ENCODE measurements at places on chromosomes 12 and 14.
A peak's percentile ranks its signal among the peaks of the same experiment; 100 is the strongest.

DNA sequence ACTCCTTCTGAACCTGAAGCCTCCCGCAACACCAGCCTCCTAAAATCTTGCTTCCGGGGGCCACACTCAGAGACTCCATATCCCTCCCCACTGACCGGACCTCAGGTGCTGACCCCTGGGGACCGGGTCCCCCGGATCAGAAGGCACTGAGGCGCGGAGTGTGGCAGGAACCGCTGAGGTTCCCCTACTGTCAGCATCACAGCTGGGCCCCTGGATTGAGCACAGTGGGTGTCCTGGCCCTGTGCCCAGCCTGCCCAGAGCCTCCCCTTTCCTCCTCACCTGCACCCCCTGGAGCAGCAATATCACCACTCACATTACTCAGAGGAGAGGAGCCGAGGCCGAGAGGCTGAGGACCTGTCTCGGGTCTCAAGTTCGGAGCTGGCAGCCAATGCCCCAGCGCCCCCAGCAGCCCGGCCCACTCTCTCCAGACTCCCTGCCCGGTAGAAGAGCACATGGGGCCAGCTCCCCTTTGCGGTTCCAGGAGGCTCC lies 101.2 kb upstream of the EIF5 start:
- DNase-seq = no peak

DNA sequence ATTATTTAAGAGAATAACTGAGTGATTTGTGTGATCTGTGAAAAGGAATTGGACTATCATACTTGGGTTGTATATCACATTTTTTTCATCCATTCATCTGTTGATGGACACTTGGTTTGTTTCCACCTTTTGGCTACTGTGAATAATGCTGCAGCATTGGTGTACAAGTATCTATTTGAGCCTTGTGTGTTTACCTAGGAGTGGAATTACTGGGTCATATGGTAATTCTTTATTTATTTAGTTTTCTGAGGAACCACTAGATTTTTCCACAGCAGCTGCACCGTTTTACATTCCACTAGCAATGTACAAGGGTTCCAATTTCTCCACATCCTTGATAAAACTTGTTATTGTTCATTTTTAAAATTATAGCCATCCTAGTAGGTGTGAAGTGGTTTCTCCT lies 56.1 kb downstream of the APAF1 start:
- DNase-seq = no peak

DNA sequence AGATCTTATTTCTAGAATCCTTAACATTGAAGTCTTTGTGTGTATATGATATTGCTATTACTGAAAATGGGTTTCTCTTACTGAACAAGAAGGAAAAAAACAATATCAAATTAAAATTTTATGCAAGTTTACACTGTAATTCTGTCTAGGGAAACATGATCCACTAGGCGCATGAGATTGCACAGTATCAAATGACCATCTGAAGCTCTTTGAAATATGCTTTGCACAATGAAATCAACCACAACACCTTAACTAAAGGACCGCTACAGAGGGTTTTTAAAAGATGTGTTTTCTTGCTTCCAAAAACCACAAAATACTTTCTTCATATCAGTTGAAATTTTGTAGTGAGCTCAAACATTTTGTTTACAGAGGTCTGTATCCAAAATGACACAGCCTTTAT lies 15.1 kb upstream of the KERA start:
- DNase-seq = no peak

DNA sequence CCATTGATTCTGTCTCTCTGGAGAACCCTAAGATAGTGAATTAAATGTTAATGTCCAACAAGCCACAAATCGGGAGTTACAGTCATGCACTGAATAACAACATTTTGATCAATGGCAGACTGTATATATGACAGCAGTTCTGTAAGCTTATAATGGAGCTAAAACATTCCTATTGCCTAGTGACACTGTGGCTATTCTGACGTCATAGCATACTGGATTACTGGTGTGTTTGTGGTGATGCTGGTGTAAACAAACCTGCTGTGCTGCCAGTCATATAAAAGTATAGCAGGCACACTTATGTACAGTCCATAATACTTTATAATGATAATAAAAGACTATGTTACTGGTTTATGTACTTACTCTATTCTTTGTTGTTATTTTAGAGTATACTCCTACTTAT lies 56.7 kb upstream of the BICD1 start:
- no peak for DNase-seq

GRCh38 chr12:52200086-52200780 lies 8.4 kb upstream of the KRT80 start:
- no peak for DNase-seq

DNA sequence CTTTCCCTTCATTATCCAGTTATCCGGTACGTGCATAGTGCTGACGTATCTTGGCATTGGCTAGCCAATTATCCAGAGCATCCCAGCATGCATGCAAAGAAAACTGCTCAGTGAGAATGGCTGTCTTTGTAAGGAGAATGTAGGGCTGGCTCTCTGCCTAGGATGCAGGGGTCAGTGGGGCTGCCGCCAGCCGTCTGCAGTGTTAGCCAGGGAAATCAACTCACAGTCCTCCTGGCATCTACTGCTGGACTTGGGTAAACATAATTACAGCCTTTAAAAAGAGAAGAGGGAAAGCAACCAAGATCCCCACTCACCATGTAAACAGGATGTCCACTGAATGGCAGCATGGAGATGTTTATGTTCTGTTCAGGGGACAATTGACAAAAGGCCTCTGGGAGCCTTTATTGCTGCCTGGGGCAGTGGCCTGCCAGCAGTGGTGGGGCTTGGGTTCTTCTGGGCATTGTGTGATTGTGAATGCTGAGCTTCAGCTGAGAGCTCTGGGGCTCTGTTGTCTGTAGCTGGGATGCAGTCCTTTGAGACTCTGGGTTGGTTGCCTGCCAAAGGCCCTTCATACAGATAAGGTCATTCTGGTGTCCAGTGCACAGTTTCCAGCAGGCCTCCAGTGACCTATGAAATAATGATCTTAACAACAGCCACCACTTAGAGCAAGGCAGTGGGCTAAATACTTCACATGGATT lies 121.8 kb downstream of the TBC1D30 start:
- no peak for DNase-seq

- no peak for DNase-seq
Measured at GRCh38 chr12:119686355-119686754, 18.4 kb downstream of the PRKAB1 start.

- no peak for DNase-seq
Measured at GRCh38 chr12:54273981-54274380, 5.9 kb downstream of the CBX5 start.

DNA sequence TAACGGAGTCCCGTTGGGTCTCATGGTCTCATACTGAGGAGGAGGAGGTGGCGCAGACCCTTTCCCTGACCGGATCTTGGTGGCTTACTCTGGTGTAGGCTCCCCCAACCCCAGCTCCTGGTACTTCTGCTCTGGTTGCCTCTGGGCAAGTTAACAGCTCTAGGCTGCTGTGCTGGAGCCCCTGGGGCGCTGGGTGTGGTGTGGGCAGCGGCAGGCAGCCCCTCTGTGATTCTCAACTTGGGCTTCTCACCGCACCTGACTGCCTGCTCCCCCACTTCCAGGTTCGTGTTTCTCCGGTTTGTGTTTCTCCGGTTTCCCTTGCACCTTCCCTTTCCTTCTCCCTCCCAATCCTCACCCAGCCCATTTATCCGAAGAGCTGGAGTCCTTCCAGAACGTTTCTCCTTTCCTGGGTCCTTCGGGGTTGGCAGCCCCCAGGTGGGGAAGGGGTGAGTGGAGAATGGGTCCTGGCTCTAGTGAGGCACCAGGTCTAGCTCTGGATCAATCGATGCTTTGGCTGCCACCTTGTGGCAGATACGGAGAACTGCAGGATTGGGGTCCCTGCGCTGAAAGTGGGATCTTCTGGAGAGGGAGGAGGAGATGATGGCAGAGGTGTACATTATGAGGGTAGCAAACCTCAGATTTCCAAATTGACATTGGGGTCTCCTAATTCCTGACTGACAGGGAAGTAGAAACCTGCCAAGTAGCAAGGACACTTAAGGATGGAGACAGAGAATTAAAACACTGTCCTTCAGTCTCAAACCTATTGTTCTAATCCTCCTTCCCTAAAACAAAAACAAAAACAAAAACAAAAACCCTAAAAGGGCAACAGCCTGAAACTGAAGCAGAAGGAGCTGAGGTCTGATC lies 8.3 kb downstream of the CISTR start:
- peak; percentile 62 for DNase-seq

GRCh38 chr14:92460541-92460915 lies 53.1 kb upstream of the RIN3 start:
- no peak for DNase-seq

- no peak for DNase-seq
Measured at GRCh38 chr12:93167841-93168492, 209.8 kb upstream of the NUDT4 start.

DNA sequence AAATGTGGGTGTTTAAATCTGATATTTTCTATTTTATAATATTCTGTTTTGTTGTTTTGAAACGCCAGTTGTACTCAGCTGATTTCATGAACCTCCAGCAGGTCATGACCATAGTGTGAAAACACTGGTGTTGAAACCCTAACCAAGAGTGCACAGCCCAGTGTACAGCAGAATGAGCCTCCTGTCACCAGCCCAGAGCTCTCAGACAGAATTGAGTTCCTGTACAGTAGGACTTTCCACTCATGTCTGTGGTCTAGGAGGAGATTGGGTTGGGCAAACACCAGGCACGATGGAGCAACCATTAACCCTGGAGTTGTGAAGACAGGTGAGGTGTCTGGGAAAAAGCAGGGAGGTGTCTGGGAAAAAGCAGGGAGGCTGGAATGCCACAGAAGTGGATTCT lies 908.8 kb downstream of the VRK1 start:
- DNase-seq = no peak

DNA sequence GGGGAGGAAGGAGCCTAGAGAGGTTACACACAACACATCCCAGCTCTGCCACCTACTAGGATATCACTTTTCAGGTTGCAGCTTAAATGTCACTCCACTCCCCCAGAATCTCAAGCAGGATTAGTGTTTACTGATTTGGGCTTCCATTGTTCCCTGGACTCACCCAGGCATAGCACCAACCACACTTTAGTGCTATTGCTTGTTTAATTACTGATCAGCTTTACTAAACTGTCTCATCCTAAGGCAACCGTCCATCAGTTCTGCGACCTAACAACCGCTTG lies 6.1 kb upstream of the KRT18 start:
- DNase-seq = no peak

DNA sequence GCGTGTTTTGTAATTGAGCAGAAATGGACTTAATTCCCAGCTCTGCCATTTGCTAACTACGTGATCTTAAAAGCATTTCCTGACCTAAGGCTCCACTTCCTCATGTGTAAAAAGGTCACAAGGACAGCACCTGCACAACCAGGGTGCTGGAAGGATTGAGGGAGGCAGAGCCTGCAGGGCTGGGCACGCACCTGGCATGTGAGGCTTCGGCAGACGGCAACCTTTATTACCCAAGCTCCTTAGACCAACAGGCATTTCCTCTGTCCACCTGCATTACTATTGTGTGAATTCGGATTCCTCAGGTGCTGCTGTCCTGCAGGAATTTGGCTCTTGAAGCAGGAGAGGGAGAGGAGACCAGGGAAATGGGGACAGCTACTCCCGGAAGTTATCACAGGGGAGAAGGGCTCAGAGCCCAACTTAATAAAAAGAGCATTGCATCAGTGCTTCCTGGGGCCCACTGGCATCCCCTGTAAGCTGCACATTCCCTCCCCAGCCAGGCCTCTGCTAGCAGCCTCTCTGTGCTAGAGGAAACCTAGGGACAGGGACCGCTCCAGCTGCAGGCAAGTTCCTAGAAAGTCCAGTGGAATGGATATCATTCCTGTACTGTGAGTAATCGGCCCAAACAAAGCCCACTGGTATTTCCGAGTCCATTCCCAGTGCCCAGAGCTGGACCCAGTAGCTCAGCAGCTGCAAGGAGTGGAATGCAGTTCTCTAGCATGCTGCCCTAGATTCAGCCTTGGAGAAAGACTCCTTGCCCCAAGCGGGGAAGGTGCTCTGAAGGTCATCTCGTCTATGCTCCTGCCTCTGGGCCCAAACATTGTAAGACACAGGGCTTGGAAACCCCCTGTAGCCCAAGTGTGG lies 157.1 kb upstream of the CCND2 start:
- DNase-seq = no peak

GRCh38 chr14:105091054-105091516 lies 25.9 kb upstream of the GPR132 start:
- DNase-seq = no peak

- no peak for DNase-seq
Measured at GRCh38 chr12:97047361-97047760, 140.3 kb downstream of the NEDD1 start.

GRCh38 chr12:13023811-13024530 lies 20.2 kb upstream of the FAM234B start:
- no peak for DNase-seq

- peak; percentile 18 for DNase-seq
Measured at GRCh38 chr12:113136128-113136989, 798 bp upstream of the RASAL1 start.

GRCh38 chr14:70882776-70883492 lies 24.3 kb upstream of the PCNX1 start:
- no peak for DNase-seq

DNA sequence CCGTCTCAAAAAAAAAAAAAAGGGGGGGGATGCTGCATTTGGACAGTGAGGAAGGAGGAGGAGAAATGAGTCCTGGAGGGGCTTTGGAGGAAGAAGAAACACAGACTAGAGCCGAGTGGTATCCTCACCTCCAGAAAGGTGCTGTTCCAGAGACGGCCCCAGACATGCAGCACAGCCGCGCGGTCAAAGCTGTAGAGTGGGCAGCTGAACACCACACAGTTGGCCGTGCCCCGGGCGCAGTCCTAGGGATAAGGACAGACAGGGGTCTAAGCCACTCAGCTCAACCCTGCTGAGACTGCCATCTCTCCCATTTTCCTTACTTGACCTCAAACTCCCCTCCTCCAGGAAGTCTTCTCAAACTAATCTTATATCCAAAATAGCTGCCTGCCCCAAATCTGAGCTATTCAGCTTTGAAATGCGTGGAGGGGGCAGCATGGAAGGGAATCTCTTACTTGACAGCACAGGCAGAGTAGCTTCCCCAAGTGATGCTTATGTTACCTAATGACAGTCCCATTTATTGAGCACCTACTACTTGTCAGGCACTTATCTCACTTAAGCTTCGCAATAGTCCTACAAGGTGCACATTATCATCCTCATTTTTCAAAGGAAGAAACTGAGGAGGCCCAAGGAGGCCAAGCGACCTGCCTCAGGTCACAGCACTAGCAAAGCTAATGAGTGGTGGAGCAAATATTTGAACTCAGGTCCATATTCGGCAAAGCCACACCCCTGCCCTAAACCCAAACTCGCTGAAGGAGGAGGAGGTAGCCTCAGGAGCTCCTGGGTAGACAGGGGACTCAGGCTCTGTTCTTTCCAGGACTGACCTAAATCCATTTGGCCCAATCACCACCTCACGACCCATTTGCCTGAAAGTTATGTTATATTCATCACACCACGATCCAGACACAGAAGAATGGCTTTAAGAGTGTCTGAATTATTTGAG lies 18.7 kb downstream of the ITGA7 start:
- DNase-seq = no peak

GRCh38 chr12:110266980-110267620 lies 13.9 kb upstream of the ATP2A2 start:
- no peak for DNase-seq

All from CD4-positive, CD25-positive, alpha-beta regulatory T cell (primary cell).